Breast epithelium (tissue), 4 donors: ENCODE measurements at places on chromosomes 12 and 14. TPM values are rescaled to one million over a fixed set of nuclear protein-coding genes. Genes with fewer than 3 reads are reported as not detected.
A peak's percentile ranks its signal among the peaks of the same experiment; 100 is the strongest.

GRCh38 chr14:66540038-66540437 is 32.1 kb downstream of the GPHN start:
- DNase-seq = no peak
- no peaks in the 10 kb centered on the region for H3K36me3 ChIP-seq
- no peaks in the 10 kb centered on the region for H3K27me3 ChIP-seq
- no peak overlapping the region for H3K27ac ChIP-seq

- no peaks in the 10 kb centered on the region for H3K4me1 ChIP-seq
- no peak for DNase-seq
- H3K4me3 ChIP-seq = no peak overlapping the region
- H3K36me3 ChIP-seq = no peaks in the 10 kb centered on the region
- H3K27me3 ChIP-seq = no peaks in the 10 kb centered on the region
- H3K27ac ChIP-seq = no peak overlapping the region
These were observed 1.8 kb upstream of the FBXO21 start for GRCh38 chr12:117192057-117192456.

GRCh38 chr12:6952863-6953441 is 1.8 kb downstream of the PTPN6 start:
- no peak for DNase-seq
- H3K36me3 ChIP-seq = no peaks in the 10 kb centered on the region
- peak overlapping the region; percentile 48 for H3K4me3 ChIP-seq
- no peaks in the 10 kb centered on the region for H3K4me1 ChIP-seq
- no peaks in the 10 kb centered on the region for H3K27me3 ChIP-seq

The PSMA6 gene
- total RNA-seq = 150 TPM

DNA sequence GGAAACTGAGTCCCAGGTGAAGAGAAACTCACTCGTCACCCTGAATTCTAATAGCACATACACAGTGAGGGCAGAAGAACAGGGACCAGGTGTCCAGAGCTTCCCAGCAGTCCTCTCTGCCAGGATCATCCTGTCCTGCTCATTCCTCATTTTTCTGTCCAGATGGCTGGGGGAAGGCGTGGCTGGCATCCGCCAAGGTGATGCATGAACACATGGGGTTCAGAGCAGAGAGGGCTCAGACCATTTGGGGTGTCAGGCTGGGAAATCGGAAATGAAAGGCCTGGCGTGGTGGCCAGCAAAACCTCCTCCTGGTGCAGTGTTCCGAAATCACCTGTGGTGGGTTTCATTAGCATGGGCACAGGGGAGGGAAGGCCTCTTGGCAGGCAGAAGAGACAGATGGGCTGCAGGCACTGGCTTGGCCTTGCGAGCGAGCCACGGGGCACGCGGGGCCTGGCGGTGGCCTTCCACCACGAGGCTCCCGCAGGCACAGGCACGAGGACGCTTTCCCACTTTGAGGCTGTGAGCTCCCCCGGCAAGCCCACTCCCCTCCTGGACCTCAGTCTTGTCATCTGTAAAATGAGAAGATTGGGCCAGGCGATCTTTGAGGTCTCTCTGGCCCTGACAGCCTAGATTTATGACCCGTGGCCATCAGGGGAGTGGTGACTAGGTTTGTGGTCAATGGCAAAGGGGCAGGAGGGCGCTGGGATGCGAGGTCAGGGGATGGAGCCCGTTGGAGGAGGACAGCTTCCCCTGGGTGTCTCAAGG is 68.5 kb downstream of the TSPAN9 start:
- no peak for DNase-seq
- H3K4me3 ChIP-seq = no peak overlapping the region
- no peaks in the 10 kb centered on the region for H3K27me3 ChIP-seq
- H3K27ac ChIP-seq = no peak overlapping the region

GRCh38 chr12:101407049-101407435 is 530 bp downstream of the ARL1 start:
- peak overlapping the region; percentile 95 for H3K27ac ChIP-seq
- no peak for DNase-seq
- H3K4me1 ChIP-seq = peaks cover 17% of the 10 kb centered on the region
- H3K4me3 ChIP-seq = peak overlapping the region; percentile 88

The SYNJ2BP gene
- total RNA-seq = 26.2 TPM

GRCh38 chr14:87141801-87142200 is 851.2 kb downstream of the GALC start:
- no peak overlapping the region for H3K4me3 ChIP-seq
- no peaks in the 10 kb centered on the region for H3K36me3 ChIP-seq
- no peaks in the 10 kb centered on the region for H3K4me1 ChIP-seq
- H3K27me3 ChIP-seq = no peaks in the 10 kb centered on the region
- DNase-seq = no peak

GRCh38 chr14:76422662-76423061 is 46.7 kb downstream of the ESRRB start:
- H3K27me3 ChIP-seq = no peaks in the 10 kb centered on the region
- H3K4me1 ChIP-seq = no peaks in the 10 kb centered on the region
- H3K4me3 ChIP-seq = no peak overlapping the region

The MFAP5 gene
- 42.0 TPM for total RNA-seq

DNA sequence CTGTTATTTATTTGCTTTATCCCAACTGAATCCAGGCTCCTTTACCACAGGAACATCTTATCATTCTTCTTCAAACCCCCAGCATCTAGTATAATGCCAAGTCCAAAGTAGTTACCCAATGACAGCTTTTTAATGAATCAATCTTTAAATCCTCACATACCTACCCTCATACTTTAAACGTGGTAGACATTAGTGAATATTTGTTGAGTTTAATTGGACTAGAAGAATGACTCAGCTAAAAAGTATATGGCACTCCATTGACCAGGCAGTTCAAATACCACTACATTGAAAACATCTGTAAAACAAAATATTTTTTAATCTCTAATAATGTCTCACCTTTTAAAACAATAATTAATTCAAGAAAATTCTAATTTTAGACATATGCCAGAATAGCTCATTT is 98.1 kb downstream of the ZFC3H1 start:
- H3K4me1 ChIP-seq = no peaks in the 10 kb centered on the region
- DNase-seq = no peak
- H3K27me3 ChIP-seq = no peaks in the 10 kb centered on the region
- H3K36me3 ChIP-seq = no peaks in the 10 kb centered on the region
